ENCODE measurements at places on chromosomes 6 and 20.

GRCh38 chr6:136438441-136438840 lies 111.8 kb downstream of the MAP7 start:
- DNase-seq: no peak

GRCh38 chr6:39688494-39688893 lies 36.7 kb downstream of the KIF6 start:
- no peak for DNase-seq

GRCh38 chr6:12602951-12603672 lies 113.5 kb upstream of the PHACTR1 start:
- DNase-seq: peak; percentile 12

- no peak for DNase-seq
These were observed 91.7 kb downstream of the SLC2A10 start for GRCh38 chr20:46801003-46801702.

Data from BE2C (cell line).